ENCODE measurements at places on chromosomes 4 and X.

DNA sequence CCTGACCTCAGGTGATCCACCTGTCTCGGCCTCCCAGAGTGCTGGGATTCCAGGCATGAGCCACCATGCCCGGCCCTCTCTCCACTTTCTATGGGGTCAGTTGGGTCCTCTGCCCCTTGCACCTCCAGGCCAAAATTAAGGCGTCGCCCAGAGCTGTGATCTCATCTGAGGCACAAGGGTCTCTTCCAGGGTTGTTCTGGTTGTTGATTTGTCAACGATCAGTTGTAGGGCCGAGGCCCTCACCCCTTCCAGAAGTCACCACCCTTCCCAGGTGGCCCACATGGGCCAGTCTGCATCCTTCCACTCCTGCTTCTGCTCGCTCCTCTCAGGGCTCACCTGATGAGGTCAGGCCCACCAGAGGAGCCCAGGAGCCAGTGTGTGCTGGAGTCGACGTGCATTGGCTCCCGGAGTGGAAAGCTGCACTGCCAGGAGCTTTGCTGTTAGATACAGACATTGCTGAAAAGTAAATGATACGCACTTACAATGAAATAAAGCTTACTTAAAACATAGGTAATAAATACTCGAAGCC is 14.3 kb upstream of the TMEM271 start:
- DNase-seq: no peak

DNA sequence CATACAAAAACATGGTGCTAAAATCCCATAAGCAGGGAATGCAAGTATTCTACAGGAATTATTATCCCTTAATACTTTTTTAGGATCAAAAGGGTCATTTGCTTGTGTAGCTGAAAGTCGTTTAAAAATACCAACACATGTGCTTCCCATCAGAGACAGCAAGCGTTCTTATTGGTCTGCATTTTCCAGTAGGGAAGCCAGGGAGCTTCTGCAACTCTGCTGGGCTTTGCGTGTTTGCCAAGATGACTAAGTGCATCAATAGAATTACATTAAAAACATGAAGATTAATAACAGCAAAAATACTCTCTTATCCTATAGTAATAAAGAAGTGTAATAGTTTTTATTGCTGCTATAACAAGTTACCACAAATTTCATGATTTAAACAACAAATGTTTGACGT is 111.2 kb downstream of the QDPR start:
- DNase-seq: no peak

DNA sequence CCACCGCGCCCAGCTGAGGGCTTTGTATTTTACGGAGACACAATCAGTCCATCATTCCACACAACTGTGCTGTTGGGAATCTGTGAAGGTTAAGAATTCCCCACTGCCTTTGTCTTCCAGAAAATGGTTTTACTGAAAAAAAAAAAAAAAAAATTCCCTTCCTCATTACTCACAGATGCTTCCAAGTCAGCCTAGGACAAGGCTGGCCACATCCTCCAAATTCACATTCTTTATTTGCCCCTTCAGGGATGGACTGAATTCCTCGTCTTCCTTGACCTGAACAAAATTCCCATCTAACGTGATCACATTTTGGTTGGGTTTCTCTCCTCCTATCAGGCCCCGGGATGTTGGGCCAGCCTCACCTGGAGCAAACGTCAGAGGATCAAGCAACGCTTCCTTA is 130.3 kb downstream of the DHRSX start:
- DNase-seq: no peak

DNA sequence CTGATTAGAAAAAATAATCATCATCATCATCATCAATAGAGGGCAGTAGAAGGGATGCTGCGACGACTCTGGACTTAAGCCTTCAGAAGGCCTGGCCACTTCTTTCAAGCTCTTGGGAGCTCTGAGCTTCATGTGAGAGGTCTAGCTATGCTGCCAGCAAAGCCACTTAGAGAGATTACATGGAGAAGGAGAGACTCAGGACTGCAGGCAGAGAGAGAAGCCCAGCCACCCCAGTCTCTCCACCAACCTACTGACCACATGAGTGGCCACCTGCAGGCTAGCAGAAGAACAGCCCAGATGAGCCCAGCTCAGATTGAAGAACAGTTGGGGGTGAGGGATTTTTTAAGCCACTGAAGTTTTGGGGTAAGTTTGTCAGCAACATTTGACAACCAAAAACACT is 17.1 kb upstream of the TMEM150C start:
- DNase-seq: peak; percentile 26

- DNase-seq: no peak
Measured at GRCh38 chr4:119726505-119726904, 97.9 kb upstream of the PDE5A start.

GRCh38 chrX:18828832-18829404 is 121.5 kb downstream of the PPEF1 start:
- peak; percentile 12 for DNase-seq

Data from RKO (cell line).